ENCODE measurements at places on chromosomes 7 and 10. TPM values are rescaled to one million over a fixed set of nuclear protein-coding genes. Genes with fewer than 3 reads are reported as not detected.
A peak's percentile ranks its signal among the peaks of the same experiment; 100 is the strongest.

DNA sequence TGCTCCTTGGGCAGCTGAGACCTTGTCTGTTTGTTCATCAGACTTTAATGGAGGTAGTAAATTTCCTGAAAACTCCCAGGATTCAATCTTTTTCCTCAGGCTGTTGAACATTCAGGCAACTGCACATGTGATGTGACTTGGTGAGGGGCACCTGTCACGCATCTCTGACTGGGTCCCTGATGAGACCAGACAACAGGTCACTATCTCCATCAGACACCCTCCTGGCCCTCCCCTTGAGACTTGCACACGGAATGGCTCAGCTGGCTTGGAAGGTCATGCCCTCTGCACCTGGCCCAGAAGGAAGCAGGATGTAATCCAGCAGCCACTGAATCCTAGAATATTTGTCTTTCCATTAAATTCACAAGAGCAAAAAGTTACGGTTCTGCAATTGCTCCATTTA lies 15.9 kb downstream of the AQP1 start:
- no peak for DNase-seq

DNA sequence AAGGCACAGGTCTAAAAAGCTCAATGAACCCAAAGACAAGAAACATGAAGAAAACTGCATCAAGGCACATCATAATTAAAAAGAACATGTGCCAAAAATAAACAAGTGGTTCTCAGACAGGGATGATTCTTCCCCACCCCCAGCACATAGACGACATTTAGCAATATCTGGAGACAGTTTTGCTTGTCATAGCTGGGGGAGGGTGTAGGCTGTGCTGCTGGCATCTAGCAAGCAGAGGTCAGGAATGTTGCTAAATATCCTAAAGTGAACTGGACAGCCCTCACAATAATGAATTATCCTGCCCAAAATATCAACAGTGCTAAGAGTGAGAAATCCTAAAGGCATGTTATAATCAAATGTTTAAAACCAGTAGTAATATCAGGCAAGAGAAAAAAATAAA lies 122.6 kb downstream of the MICU1 start:
- DNase-seq = no peak

GRCh38 chr10:111077785-111078504 lies 1.1 kb downstream of the ADRA2A start:
- peak; percentile 19 for DNase-seq

DNA sequence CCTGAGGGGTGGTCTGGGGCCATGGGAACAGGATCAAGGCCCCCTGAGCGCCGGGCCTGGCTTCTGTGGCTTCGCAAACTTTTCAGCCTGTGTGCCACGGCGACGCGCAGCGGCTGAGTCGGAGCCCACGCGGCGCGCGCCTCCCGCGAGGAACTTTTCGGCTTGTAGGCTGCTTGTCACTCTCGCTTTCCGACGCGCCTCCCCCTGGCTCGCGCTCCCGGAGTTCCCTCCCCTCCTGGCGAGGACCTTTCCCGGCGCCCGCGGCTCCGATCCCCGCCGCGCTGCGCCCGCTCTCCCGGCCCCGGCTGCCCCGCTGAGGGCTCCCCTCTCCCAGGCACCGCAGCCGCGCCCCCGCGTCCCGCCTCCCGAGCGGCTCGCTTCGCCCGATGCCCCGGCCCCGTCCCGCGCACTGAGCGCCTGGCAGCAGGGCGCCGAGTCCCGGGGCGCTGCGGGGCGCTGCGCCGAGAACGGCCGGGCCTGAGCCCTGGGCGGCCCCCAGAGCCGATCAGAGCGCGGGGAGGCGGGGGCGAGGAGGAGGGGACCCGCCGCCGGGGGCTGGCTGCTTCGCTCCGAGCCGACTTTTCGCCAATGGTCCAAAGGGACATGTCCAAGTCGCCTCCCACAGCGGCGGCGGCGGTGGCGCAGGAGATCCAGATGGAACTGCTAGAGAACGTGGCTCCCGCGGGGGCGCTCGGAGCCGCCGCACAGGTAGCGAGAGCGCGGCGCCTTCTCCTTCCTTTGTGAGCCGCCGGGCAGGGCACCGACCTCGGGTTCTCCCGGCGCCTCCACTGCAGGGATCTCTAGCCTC lies at the start of gene CACNB2:
Gene CACNB2 (plus strand): TSS at position 276 of the 808 bp plus-strand sequence.
- DNase-seq = peak; percentile 82

DNA sequence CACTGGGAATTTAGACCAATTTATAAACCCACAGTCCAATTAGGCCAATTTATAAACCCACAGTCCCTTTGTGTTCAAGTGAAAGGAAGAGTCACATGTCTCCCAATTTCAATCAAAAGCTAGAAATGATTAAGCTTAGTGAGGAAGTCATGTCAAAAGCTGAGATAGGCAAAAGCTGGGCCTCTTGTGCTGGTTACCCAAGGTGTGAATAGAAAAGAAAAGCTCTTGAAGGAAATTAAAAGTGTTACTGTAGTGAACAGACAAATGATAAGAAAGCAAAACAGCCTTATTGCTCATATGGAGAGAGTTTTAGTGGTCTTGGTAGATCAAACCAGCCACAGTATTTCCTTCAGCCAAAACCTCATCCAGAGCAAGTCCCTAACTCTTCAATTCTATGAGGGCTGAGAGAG lies 245.0 kb downstream of the HDAC9 start:
- DNase-seq = no peak

GRCh38 chr10:131871673-131872005 lies 29.2 kb upstream of the PPP2R2D start:
- no peak for DNase-seq

GRCh38 chr10:47262606-47263533 lies 37.1 kb upstream of the GDF10 start:
- no peak for DNase-seq

The CCDC172 gene
- total RNA-seq = not detected
